ENCODE measurements at places on chromosomes 3 and 15.

DNA sequence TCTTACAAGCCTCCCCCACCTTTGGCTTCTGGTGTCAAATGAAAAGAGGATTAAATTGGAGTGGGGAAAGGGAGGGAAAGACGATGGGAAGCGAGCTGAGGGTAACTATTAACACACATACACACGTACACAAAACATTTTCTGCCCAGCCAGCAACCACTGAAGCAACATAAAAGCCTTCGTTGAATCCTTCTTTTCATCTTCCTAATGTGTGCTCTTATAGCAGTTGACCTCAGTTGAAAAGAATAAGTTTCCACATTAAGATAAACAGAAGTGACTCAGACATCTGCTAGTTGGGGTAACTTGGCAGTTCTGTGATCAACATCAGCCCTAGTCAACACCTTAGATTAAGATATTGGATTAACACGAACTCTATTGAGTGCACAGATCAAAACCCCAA lies 558.5 kb downstream of the MECOM start:
- DNase-seq: peak; percentile 85

DNA sequence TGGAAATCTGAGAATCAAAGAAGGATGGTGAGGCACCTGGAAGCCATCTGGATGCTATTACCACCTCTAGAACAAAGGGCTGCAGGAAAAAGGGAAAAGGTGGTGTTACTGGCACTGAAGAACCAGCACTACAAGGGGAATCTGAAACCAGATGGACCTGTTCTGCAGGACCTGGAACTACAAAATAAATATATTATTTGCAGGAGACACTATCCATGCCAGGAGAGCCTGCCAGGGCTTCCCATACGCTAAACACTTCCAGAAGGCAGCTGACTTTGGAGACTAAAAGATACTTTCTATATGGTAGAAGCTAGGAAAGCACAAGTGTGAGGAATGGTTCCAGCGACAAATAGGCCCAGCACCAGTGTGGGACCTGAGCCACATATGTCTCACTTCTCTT lies 83.4 kb upstream of the POU1F1 start:
- no peak for DNase-seq

DNA sequence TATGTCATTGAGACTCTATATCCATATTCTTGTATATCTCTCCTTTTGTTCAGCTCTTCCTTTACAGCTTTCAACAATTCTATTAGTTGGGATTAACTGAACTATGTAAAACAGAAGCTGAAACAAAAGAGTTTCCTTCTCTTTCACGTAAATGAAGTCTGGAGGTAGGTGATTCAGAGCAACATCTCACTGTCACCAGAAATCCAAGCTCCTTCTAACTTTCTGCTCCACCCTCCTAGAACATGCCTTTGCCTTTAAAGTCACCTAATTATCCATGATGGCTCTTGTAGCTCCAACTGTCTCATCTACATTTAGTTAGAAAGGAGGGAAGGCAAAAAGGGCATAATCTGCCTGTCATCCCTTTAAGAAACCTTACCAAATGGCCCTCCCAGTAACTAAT lies 458.2 kb upstream of the MDFIC2 start:
- no peak for DNase-seq

- DNase-seq: peak; percentile 94
These were observed 109.1 kb downstream of the LPP start for GRCh38 chr3:188262913-188263683.

GRCh38 chr3:114378760-114379159 lies 84.9 kb downstream of the TIGIT start:
- DNase-seq: no peak

DNA sequence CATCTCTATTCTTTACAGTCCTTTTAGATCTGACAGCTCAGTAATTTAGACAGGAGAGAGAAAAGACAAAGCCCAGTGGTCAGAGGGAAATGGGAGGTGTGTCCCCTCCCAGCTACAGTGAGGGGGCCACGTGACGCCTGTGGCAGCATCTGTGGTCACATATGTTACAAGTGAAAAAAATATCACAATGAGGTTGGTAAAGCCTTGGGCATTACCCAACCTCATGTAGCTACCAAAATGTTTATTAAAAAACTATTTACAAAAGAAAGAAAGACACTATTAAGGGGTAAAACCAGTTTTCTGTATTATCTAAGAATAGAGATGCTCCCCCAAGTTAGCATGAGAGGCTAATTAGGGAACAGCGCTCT lies 42.9 kb upstream of the PLCL2 start:
- no peak for DNase-seq

DNA sequence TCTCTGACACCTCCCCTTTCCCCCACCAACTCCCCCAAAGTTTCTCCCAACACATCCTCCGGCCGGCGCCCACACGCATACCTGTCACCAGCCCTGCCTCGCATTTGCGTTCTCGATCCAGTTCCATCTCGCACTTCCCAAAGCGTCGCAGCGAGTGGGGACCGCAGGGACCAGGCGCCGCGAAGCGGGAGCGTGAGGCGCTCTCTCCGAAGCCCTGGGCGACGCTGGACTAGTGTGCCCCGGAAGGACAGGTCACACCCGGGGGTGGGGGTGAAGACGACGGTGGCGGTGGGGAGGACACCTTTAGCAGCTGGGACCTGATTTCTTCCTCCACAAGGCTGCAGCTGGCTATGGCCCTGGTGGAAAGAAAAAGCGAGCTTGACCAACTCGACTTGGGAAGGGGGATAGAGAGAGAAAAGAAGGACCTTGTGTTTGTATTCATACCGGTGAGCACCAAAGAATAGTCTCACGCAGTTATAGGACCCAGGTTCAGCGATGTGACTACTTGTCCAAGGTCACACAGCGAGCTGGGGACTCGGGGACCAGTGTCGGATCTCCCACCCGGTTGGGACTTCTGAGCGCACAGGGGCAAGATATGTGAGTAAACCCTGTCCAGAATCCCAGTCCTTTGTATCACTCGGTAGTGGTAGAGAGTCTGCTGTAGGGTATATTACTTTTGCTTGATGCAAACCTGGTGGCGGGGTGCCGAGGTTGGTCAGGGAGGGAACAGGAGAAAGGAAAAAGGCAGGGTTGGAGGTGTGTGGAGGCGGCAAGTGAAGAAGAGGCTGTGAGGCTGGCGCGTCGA lies 607 bp upstream of the GHSR start:
- DNase-seq: no peak
